ENCODE measurements at places on chromosomes 7 and 10.

- no peak for DNase-seq
Observed at GRCh38 chr10:97830064-97830463, 19.6 kb upstream of the GOLGA7B start.

- DNase-seq: no peak
Observed at GRCh38 chr10:57806675-57807074, 461.0 kb downstream of the IPMK start.

DNA sequence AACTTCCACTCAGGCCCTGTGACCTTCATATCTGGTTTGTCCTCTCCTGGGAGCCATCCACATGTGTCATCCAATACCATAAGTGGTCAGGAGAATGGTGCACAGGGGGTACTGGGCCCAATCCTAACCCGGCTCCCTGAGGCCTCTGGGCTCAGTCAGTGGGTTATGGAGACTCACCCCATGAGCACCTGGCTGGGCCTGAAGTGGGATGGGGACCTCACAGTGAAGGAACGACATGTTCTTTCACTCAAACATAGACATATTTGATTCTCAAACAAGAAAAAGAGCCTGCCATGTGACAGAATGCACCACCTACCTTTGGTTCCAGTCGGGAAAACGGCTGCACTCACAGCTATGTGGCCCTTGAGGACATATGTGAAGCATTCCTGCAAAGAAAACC lies 51.8 kb downstream of the XPNPEP1 start:
- DNase-seq: peak; percentile 75

GRCh38 chr10:77637532-77638320 lies at the start of gene KCNMA1:
Gene KCNMA1, minus strand, starts transcription at chr10:77637808.
- DNase-seq: no peak

DNA sequence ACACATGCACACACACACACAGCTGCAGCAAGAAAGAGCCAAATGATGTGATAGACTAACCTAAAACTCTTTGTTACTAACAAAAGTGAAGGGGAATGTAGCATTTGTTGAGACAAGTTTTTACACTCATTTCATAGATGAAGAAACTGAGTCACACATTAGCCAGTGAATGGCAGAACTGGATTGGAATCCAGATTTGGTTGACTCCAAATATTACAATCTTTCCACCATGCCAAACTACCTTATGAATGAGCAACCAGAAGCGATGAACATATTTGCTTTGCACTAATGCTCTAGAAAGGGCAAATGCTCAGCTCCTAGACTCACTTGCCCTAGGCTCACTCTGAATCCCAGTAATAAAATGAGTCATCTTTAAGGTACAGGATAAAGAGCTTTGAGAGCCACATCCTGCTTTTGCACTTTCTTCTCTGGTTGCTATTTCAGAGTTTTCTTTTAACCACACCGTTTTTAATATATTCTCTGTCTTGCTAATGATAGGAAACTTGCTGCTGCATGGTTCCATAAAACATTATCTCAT lies 111.9 kb downstream of the GPAM start:
- no peak for DNase-seq

DNA sequence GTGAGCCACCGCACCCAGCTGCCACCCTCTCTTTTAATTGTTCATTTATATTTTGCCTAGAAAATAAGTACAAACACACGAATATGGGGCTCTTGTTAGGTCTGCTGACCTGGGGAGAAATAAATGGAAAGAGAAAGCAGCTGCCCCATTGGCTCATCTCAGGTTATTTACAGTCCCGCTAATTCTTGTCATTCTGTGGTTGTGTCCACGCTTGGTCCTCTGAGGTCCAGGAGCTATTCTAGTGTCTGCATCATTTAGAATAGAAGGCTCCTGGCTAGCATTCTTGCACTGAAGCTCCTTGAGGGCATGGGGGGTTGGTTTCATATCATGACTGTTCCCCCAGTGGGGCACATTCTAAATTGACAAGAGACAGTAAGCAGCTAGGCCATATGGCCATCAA lies 128.5 kb downstream of the TACC2 start:
- no peak for DNase-seq
